Activated CD8-positive, alpha-beta memory T cell treated with anti-CD3 and anti-CD28 coated beads for 1 hour (primary cell): ENCODE measurements at places on chromosomes 16 and 17.
A peak's percentile ranks its signal among the peaks of the same experiment; 100 is the strongest.

- DNase-seq, result no peak
Observed at GRCh38 chr16:10989559-10989958, 45.2 kb downstream of the CLEC16A start.

- no peak for DNase-seq
Observed at GRCh38 chr16:6382924-6383459, 949.7 kb upstream of the RBFOX1 start.

DNA sequence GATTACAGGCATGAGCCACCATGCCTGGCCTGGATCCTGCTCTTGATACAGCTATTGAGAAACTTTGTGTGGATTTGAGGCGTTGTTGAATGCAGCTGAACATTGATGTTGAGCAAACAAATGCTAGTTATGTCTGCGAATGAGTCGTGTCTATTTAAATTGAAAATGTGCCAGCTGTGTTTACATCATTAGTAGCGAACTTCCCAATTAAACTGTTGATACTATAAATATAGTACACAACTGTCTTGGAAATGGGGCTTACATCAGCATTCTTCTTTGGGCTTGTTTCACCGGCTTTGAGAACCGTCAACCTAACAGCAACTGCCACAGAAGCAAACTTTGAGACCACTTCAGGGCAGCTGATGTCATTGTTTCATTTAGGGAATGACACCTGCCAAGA, 251.9 kb downstream of the RBFOX1 start:
- DNase-seq, result no peak

DNA sequence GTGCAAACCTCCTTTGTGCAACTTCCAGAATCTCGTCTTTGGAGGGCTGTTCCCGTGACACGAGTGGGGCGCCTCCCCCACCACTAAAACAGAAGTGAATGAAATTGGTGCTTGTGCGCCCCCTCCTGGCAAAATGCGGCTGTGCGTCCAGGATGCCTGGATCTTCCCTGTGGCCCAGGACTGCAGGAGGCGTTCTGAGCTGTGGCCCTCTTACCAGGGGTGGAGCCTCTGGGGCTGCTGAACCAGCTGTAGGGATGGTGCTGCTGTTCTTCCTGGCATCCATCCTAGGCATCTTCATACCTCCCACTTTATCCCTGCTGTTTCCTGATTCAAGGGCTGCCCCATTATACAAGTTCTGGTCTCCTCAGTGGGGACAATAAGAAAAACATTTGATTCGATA, 18.5 kb upstream of the NAGLU start:
- peak; percentile 57 for DNase-seq

- DNase-seq, result no peak
Observed at GRCh38 chr17:52660692-52661091, 502.2 kb upstream of the CA10 start.

GRCh38 chr16:49672753-49673152, 183.2 kb downstream of the ZNF423 start:
- no peak for DNase-seq

DNA sequence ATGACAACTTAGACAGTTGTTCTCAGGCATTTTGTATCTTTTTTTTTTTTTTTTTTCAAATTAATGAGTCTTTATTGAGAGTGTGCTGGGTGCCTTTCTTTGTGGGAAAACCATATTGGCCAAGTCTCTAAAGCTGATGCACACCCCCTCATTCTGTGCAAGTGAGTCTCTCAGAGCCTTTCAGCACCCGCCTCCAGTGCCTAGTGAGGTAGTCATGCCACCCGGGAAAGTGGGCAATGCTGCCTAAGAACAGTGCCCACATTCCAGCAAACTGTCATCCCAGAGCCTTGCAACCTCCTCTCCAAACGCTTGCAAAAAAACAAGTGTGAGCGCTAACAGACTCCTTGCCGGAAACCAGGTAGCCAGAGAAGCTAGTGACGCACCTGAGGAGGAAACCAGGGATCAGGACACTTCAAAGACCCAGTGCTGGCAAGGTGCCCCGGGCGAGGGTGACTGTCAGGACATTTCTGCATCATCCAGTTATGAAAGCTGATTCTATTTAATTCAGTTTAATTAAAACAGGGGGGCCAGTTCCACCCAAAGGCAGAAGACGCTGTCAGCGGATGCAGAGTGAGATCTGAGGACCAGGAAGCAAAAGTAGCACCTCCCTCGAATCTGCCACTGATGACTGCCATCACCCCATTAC, 34.9 kb downstream of the SMARCE1 start:
- DNase-seq, result peak; percentile 38

- DNase-seq, result no peak
Observed at GRCh38 chr16:25838724-25839186, 147.0 kb downstream of the HS3ST4 start.

DNA sequence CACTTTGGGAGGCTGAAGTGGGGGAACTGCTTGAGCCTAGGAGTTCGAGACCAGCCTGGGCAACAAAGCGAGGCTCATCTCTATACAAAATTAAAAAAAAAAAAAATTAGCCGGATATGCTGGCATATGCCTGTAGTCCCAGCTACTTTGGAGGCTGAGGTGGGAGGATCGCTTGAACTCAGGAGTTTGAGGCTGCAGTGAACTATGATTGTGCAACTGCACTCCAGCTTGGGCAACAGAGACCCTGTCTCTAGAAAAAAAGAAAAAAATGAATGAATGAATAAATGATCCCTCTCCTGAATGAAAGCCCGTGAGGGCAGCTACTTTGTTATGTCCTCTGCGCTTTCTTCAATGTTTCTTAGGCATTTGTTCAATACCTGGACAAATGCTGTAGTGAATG, 27.7 kb upstream of the DHX8 start:
- no peak for DNase-seq

GRCh38 chr16:53968454-53968853, 264.5 kb downstream of the FTO start:
- no peak for DNase-seq

DNA sequence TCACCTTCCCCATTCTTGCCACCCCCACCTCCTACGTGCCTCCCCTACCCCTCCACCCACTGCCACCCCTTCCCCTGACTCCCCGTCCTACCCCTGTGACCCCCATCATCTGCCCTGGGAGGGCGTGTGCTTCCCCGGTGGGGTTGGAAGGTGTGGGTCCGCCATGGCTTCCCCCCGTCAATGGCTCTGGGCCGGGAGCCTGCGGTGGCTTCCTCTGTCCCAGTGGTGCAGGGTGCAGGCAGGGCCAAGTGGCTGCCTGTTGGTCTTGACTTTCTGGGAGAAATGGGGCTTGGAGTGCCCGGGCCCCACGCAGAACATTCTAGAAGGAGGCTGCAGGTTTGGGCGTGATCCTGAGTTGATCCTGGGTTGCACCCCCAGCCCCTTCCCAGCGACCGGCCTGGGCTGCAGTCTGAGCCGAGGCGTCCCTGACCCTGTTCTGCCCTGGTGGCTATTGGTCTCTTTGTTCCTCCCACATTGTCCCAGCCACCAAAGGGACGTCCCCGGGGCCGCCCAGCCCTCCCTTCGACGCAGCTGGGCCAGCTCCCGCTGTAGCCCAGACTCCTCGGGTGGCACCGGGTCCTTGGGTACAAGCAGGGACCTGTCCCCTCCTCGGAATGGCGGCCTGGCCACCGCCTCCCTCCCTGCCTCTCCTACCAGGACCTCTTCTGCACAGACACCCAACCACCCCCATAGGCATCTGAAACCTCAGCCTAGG, 25.7 kb downstream of the GSE1 start:
- no peak for DNase-seq

- no peak for DNase-seq
Observed at GRCh38 chr16:3983081-3983520, 102.6 kb upstream of the CREBBP start.

- DNase-seq, result no peak
Observed at GRCh38 chr17:65355246-65355645, 206.2 kb downstream of the AXIN2 start.

- DNase-seq, result no peak
Observed at GRCh38 chr17:49835472-49835871, 12.4 kb downstream of the TAC4 start.

- DNase-seq, result no peak
Observed at GRCh38 chr16:17556276-17557052, 85.7 kb upstream of the XYLT1 start.

DNA sequence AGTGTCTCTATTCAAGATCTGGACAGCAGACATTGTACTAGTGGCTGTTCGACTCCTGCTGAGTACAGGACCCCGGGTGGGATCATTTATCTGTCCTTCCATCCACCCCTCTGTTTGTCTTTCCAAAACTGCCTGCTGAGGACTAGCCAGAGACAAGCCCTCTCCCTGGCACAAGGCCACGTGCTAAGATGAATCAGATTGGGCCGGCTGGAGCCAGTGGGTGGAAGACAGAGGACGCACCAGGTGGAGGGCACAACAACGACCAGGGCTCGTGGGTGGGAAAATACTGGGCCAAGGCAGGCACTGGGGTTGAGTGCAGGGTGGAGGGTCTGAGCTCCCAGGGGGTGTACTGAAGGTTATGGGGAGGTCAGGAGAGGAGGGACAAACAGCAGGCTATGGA, 1.4 kb upstream of the CA7 start:
- DNase-seq, result no peak

- no peak for DNase-seq
Observed at GRCh38 chr17:69809331-69809730, 265.7 kb upstream of the KCNJ16 start.

GRCh38 chr17:55677446-55677845, 45.2 kb downstream of the TMEM100 start:
- no peak for DNase-seq

DNA sequence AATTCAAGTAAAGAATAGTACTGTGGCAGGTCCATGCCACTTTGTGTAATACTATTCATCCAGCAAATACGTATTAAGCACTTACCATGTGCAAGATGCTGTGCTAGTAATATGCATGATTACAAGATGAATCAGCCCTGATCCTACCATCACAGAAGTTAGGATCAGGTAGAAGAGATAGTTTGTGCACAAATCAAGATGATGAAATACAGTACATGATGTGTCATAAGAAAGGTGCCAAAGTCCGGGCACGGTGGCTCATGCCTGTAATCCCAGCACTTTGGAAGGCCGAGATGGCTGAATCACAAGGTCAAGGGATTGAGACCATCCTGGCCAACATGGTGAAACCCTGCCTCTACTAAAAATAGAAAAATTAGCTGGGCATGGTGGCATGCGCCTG, 10.9 kb downstream of the COG4 start:
- DNase-seq, result no peak

GRCh38 chr17:44499722-44500121, 3.5 kb downstream of the GPATCH8 start:
- DNase-seq, result no peak

DNA sequence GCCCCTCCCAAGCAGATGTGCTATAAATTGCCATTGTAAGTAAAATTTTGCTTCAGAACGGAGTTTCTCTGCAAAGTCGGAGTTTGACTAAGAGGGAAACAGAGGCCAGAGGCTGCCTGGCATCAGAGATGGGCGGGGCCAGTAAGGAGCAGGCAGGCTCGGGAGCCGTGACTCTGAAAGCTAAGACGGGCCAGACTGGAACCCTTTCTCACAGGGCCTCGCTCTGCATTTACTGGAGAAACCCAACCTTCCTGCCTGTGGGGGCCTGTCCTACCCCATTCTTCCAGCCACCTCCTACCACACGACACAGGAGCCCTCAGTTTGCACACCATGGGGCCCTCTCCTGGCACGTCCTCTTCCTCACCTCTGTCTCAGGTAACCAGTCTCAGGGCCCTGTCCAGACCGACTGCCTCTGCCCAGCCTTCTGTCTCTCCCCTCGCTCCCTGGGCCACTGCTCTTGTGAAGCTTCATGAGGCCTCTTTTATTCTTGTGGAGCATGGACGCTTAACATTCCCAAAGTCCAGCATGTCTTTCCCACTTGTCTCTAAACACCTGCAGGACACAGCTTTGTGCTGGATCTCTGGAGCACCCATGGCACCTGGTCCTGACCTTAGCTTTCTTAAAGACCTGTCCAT, 48.4 kb upstream of the ACSF3 start:
- DNase-seq, result no peak

- DNase-seq, result peak; percentile 47
Observed at GRCh38 chr16:56608043-56608875, at the start of gene MT2A. Gene MT2A (plus strand): TSS chr16:56608584. CDS start chr16:56608656, 72 bp downstream.

DNA sequence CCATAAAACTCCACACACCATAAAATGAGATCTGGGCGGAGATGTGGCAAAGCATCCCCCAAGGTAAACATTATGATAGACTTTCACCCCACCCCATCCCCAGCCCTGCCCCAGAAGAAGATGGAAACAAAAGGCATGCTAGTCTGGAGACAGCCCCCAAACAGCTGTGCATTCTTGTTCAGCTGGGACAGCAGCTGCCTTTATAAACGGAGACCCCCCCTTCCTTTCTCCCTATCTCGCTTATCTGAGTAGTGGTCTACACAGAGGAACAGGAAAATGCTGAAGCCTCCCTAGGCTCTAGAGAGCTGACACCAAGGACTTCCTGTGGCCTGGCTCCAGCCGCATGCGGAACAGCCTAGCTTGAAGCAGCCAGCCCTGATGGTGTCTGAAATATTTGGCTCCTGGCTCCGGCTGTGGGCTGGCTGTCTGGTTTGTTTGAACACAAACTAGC, 190.3 kb upstream of the ANKFN1 start:
- no peak for DNase-seq

DNA sequence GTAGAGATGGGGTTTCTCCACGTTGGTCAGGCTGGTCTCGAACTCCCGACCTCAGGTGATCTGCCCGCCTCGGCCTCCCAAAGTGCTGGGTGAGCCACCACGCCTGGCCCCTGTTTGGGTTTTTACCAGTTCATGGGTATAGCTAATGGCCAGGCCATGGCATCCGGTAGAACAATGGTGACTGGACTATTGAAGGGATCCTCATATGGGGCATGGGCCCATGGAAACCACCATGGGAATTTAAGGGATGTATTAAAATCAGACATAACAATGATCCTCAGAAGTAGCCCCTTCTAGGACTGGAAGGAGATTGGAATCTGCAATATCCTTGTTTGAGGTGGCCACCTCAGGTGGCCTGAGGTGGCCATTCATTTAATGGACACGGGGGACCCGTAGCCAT, 17.5 kb upstream of the GUCY2D start:
- DNase-seq, result no peak

DNA sequence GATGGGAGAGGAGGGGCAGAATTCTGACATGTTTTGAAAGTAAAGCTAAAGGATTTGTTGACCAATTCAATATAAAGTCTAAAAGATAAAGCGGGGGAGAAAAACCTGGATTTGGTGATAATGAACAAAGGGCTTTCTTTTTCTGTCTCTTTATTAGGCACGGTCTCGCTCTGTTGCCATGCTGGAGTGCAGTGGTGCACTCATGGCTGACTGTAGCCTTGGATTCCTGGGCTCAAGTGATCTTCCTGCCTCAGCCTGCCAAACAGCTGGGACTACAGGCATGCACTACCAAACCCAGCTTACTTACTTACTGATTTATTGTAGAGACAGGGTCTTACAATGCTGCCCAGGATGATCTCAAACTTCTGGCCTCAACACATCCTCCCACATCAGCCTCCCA, 7.5 kb downstream of the CDR2 start:
- DNase-seq, result no peak

GRCh38 chr17:68108313-68109000, 72.9 kb downstream of the KPNA2 start:
- DNase-seq, result no peak

GRCh38 chr16:9429646-9430330, 338.3 kb downstream of the HAPSTR1 start:
- no peak for DNase-seq

GRCh38 chr16:58284469-58284868, 10.4 kb downstream of the PRSS54 start:
- DNase-seq, result no peak
